ENCODE measurements at places on chromosomes 3 and 15.

DNA sequence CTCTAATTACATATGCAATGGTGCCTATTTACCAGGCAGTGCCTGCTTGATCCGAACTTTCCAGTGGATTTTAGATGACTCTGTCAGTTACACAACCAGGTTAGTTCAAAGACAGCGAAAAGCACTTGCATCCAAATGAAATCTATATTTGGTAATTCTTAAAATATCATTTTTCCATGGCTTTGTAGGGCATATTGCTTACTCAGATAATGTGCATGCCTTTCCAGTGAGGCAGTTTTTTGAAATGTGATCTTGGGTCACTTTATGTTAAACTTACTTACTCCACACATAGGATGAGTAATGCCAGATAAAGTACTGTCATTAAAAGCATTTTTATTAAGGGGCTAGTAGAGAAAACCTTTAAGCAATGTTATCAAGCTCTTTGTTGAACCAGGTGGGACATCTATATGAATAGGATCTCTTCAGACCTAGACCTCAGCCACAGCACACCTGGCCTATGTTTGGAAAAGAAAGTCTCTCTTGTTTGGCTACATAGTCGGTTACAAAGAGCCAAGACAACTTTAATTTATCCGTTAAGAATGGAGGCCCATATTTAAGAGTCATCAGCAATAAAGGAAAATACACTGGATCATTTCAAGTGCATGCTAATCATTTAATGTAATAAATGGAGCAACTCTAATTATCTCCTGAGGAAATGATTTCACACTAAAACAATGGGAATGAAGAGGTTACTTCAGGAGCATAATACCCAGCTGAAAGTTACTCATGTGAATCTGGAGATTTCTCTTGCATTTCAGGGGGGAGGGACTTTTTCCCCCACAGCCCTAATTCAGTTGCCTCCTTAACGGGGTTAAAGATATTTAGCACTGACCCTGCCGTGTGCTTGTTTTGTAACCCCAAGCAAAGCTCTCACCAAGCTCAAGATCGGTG is 56.3 kb upstream of the TMCO5A start:
- no peak for DNase-seq

DNA sequence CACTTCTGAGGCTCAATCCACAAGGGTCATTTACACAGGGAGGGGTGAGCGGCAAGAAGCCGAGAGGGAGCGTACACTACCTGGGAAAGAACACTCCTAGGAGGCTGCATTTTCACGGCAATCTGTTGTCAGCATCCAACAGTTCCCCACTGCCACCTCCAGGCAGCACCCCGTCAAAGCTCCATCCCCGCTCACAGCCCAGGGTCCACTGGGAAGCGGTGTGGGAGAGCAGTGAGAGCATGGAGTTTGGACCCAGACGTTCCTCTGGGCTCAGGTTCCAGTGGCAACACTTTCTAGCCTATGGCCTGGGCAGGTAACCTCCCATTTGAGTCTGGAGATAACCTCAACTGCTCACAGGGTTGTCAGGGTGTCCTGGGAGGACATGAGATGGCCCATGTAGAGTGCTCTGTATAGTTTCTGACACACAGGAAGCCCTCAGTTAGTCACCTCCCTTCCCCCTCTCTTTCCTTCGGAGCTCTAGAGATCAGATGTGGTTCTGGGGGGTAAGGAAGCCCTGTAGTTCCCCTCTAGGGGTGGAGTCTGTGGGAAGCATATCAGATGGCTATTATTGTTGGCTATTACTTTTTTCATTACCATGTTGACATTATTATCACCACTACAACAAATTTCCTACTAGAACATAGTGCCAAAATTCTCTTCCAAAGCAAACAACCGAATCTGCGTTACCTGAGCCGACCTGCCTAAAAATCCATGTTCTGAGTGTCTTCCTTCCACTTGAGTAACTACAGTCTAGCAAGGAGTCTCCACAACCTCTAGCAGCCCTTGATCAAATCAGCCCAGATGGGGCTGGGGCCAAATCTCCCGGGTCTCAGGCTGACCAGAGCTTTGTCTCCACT is 29.1 kb downstream of the RUVBL1 start:
- no peak for DNase-seq

GRCh38 chr3:151751161-151751560 is 17.4 kb downstream of the AADACL2 start:
- no peak for DNase-seq

DNA sequence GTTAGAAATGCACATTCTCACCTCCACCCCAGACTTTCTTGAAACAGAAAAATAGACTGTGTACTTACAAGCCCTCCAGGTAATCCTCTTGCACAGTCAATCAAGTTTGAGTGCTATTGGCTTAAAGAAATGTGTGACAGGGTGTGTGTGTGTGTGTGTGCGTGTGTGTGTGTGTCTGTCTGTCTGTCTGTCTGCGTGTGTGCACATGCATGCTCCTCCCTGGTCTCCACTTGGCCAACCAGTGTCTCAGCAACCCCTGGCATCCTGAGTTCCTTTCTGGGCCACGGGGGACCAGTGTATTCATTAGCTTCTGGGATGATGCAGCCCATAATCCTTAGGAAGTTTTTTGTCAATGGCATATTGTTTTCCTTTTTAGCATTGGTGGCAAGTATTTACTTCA is 128.8 kb upstream of the IL12A start:
- DNase-seq = no peak

- no peak for DNase-seq
Measured at GRCh38 chr3:52544937-52545336, 8.5 kb downstream of the UQCC5 start.

DNA sequence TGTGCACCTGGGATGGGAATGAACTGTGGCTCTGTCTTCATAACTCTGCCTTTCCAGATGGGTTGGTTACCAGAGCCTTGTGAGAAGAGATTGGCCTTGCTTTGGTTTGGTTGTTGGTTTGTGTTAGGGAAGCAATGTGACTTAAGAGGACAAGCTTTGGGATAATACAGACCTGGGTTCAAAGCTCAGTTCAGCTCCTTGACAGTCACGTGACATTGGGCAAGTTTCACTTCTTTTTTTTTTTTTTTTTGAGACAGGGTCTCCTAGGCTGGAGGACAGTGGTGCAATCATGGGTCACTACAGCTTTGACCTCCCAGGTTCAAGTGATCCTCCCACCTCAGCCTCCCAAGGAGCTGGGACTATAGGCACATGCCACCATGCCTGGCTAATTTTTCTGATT is 42.7 kb downstream of the CORO2B start:
- DNase-seq = no peak

- no peak for DNase-seq
Measured at GRCh38 chr3:16849795-16850194, 35.0 kb upstream of the PLCL2 start.

- no peak for DNase-seq
Measured at GRCh38 chr3:102057781-102058421, 208.6 kb downstream of the NFKBIZ start.

DNA sequence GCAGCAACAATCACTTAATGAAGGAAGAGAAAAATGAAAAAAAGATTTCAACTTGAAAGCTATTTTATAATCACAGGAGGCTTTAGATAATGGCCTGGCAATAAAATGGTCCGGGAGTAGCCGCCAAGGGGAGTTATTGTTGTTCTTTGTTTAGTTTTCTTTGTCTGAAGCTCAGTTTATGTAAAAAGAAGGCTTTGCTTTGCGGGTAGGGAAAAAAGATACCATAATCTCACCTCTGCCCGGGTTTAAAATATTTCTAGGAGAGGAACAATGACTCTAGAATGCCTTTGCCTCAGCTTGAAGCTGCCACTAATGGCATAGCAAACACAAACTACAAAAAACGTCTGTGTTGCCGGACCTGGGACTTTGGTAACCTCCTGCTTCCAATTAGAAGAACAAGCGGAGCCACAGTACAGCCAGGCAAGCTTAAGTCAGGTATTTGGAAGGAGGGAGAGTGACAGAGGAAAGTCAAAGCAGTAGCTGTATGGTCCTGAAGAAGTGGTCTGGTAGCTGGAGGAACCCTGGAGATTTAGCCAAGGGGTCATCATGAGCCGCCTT is 764.5 kb downstream of the TUSC7 start:
- peak; percentile 95 for DNase-seq

- no peak for DNase-seq
Measured at GRCh38 chr3:54171509-54171908, 49.2 kb downstream of the CACNA2D3 start.

GRCh38 chr3:45411081-45411480 is 22.7 kb downstream of the LARS2 start:
- DNase-seq = no peak

DNA sequence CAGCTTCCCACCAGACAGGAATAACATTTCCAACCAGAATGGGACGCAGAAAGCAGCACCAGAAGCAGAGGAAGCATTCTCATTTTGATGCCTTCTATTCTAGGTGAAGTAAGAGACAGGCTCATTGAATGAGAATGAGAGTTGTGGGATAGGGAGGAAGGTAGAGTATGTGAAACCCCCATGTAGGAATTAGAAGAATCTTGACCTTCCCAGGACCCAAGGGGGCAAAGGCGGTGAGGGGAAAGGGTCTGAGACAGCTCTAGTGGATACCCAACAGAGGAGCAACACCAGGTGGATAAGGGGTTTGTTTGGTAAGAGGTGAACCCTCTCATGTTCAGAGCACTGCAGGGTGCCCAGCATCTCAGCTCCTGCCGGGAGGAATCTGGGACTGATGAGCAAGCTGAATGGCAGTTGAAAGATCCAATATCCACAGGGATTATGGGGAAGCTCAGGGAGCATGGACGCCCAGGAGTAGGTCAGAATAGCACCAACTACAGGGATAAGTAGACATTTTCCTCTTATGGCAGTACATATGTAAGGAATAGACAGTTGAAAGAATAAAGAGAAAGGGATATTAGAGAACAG is 77.0 kb downstream of the PLCL2 start:
- DNase-seq = no peak

GRCh38 chr3:58250093-58250707 is 12.6 kb downstream of the ABHD6 start:
- DNase-seq = no peak

- no peak for DNase-seq
Measured at GRCh38 chr3:137763594-137763938, 549 bp upstream of the SOX14 start.

GRCh38 chr15:76994001-76994400 is 925 bp upstream of the PSTPIP1 start:
- no peak for DNase-seq

DNA sequence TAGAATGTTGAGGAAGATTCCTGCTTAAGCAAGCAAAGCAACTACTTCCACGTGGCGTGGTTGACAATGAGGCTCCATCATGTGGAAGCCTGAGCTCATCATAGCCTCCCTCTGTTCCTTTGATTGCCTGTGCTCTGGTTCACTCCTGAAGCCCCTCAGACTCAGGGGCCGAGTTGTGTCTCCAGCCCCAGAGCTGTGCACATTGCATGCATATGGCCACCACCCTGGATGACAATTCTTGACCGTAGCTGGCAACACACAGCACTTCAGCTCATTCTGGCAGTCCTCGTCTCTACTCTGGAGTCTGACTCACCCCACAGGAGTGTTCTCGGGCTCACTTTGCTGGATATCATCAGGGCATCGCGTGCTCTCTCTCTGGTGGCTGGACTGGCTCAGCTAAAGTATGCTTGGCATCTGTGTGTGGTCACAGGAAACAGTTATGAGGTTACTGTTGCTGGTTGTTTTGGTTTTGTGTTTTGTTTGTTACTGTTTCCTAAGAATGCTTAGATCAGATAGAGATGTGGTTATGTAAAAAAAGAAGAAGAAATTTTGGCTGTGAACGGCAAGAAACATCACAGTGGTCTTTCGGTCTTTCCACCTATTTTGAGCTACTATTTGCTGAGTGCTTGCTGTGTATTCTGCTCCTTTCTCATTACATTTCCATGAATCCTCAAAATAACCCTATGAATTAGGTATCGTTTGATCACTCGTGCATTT is 41.6 kb upstream of the MRPS22 start:
- no peak for DNase-seq

- DNase-seq = no peak
Measured at GRCh38 chr15:23514484-23514883, 51.0 kb upstream of the MKRN3 start.

DNA sequence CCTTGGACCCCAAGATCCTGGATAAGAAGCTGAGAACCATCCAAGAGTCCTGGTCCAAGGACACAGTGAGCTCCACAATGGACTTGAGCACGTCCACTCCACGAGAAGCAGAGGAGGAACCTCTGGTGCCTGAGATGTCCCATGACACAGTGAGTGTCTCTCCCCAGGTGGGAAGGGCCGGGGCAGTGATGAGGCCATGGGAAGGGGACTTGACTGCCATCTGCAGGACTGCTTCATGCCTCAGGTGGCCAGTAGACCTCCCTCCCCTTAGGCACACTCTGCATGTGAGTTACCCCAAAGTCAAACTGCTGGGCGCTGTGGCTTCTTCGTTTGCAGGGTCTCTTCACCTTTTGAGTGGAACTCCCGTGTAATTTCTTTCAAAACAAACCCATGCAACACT is 59.7 kb downstream of the CCDC33 start:
- DNase-seq = peak; percentile 9

- no peak for DNase-seq
Measured at GRCh38 chr15:92653366-92653765, 2.2 kb downstream of the FAM174B start.

DNA sequence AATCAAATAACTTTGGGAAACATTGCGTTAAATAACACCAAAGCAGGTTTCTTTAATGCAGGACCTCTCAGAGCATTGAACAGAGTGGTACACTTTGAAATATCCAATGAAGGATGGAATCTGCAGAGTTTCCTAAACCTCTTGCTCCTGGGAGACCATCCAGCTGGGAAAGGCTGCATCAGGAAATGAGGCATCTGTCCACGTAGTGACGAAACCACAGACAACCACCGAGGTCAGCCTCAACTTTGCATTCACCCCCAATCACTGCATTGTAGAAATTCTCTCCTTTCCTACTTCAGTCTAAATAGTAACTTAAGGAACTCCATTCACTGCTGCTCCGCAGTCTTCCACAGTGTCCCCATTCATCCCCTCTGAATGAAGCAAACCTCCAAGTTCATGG is 41.5 kb upstream of the CDV3 start:
- no peak for DNase-seq

GRCh38 chr3:154926721-154927120 is 153.4 kb upstream of the MME start:
- no peak for DNase-seq
